ENCODE measurements at places on chromosomes 3 and 15.

- peak; percentile 58 for DNase-seq
Observed at GRCh38 chr3:177050501-177051237, 146.6 kb downstream of the TBL1XR1 start.

- no peak for DNase-seq
Observed at GRCh38 chr15:96390986-96391385, 60.5 kb downstream of the NR2F2 start.

DNA sequence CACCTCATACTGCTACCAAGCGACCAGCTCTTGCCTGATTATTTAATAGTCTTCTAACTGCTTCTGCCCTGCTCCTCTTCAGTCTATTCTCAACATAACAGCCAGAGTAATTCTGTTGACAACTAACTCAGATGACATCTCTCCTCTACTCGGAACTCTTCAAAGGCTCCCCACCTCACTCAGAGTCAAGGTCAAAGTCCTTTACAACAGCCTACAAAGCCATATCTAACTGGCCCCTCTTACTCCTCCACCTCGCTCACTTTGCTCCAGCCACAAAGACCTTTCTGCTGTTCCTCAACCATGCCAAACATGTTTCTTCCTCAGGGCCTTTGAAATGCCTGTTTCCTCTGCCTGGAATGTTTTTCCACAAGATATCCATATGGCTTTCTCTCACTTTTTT lies 43.6 kb downstream of the PIK3R4 start:
- DNase-seq: no peak

GRCh38 chr3:119697394-119697793 lies 5.4 kb upstream of the CFAP91 start:
- no peak for DNase-seq

- peak; percentile 16 for DNase-seq
Observed at GRCh38 chr15:64503197-64503596, 42.8 kb downstream of the ZNF609 start.

DNA sequence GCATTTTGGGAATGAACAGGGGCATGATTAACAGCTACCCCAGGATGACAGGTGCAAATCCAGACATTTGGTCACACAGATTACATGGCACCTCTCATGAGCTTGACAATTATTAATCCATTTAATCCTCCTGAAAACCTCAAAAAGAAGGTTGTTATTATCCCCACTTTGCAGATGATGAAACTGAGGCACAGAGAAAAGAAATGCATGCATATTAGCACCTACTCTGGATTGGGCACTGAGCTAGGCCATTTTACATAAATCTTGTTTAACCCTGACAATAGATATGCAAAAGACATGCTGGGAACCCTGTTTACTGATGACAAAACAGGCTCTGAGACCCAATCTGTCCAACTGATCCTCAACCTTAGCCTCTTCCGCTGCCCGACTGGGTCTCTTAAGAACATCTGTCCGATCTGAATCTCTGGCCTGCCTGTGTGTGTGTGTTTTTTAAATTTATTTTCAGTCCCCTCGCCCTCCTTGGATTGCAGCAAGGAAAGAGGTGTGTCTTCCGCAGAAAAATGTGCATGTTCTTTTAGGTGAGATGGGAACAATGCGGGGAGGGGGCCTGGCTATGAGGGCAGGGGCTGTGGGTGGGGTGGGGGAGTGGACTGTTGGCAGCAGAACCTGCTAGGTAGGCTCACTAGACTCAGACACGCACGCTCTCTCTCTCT lies 162.5 kb downstream of the WNT7A start:
- DNase-seq: no peak

GRCh38 chr15:78507831-78508160 lies 419 bp downstream of the HYKK start:
- no peak for DNase-seq

Data from DMS153 (cell line).